ENCODE measurements at places on chromosomes 6 and 20.

- DNase-seq: no peak
These were observed 8.0 kb downstream of the JAG1 start for GRCh38 chr20:10665791-10666190.

DNA sequence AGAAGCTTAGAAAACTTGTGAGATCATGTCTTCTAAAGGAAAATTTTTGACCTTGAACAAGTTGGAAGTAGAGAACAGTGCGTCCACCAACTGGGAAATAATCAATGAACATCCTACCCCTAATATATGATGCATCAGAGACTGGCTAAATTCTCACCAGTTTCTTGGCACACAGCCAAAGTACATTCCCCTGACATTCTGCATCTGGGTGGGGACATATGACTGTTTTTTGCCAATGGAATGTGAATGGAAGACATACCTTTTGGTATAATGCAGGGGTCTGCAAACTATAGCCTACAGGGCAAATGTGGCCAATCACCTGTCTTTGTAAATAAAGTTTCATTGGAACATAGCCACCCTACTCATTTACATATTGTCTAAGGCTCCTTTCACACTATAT is 84.7 kb downstream of the HAO1 start:
- no peak for DNase-seq

DNA sequence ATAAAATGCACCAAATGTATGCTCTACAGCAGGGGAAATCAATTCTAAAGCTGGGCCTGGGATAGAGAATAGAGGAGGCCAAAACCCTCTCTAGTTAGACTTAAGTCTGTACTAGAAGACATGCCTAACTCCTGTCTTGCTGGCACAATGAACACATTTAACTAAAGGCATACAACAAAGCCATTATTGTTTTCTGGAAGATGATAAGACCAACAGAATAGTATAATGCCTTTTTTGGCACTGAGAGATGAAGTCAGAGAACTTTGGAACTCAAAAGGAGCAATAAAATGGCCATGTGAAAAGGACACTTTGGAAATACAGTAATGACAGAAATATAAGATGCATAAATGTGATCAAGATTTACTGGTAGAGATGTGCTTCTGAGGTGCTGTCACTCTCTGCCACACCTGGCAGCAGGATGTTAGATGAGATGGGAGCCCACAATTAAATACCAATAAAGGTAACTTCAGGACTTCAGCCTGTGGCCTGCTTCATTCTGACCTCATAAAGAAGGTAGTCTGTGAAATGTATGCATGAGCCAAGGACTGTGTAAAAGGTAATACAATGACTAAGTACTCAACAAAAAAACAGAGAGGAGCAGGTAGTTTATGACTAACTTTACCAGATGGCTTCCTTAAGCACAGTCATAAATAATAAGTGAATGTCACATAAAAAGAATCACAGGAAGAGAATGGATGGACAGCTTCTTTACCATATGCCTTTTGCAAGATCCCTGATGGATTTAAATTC is 333.4 kb downstream of the BCKDHB start:
- no peak for DNase-seq

- DNase-seq: no peak
These were observed 49.4 kb downstream of the FUT9 start for GRCh38 chr6:96065213-96065612.

DNA sequence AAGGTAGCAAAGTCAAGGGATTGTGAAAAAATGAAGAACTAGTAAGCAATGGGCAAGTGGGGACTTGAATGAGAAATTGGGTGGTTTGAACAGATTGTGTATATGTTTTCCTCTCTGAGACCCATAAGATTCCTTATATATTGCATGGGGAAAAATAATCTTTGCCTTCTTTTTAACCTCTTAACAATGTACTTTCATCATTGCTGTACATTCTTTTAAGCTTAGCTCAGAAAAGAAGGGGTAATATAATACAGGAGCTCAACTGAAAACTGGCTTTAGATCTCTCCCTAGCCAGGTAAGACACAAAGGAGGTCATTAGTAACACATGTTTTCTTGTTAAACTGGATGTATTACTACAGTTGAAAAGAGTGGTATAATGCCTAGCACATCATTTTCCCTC is 287.2 kb downstream of the RNF144B start:
- no peak for DNase-seq

- DNase-seq: no peak
These were observed 406.1 kb upstream of the SOX4 start for GRCh38 chr6:21187485-21187884.

GRCh38 chr6:54053881-54054391 is 57.3 kb upstream of the MLIP start:
- DNase-seq: no peak

GRCh38 chr6:37100745-37101144 is 69.2 kb upstream of the PIM1 start:
- DNase-seq: no peak

GRCh38 chr6:34922177-34922663 is 33.2 kb downstream of the ANKS1A start:
- DNase-seq: no peak

- no peak for DNase-seq
These were observed 255.5 kb downstream of the ARHGAP18 start for GRCh38 chr6:129454488-129454887.

- no peak for DNase-seq
These were observed 225.4 kb downstream of the CDH4 start for GRCh38 chr20:61477451-61477861.

DNA sequence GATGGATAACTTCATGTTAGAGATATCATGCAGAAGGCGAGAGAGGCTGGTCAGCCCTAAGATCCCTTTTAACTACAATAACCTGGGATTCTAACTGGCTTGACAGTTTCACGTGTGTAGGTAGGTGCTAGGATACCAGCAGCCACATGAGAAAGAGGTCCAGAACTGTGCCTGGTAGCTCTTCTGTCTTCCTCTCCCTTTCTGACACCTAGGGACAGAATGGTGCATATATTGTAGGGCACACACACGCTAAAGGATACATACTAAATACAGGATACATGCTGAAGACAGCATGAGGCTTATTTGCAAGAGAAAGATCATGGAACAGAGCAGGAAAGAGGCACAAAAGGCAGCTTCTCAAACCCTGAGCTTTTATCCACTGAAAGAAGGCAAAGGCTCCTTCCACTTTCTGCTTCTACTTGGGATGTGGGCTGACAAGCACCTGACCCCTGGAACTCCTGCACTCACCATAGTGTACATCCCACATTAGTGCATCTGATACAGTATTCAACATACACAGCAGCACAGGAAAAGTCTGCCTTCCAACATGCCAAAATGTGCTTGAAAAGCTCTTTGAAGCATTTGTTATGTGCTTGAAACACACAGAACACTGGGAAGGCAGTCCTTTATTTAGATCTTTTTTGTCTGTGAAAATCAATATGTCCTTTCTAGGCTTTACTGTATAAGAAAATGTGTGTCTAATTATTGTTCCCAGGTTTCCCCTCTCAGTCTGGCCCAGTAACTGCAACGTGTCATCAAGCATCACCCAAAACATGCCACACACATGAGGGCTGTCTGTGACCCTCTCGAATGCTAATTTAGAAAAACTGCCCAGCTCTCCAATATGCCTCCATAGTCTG is 3.2 kb downstream of the SLC22A23 start:
- DNase-seq: no peak

GRCh38 chr6:160859822-160860221 is 131.7 kb upstream of the MAP3K4 start:
- DNase-seq: no peak

GRCh38 chr20:19730706-19731105 is 27.4 kb upstream of the RIN2 start:
- DNase-seq: no peak

GRCh38 chr20:7406671-7407070 is 533.6 kb downstream of the HAO1 start:
- no peak for DNase-seq

- no peak for DNase-seq
These were observed 56.7 kb downstream of the VEGFA start for GRCh38 chr6:43826730-43827129.

DNA sequence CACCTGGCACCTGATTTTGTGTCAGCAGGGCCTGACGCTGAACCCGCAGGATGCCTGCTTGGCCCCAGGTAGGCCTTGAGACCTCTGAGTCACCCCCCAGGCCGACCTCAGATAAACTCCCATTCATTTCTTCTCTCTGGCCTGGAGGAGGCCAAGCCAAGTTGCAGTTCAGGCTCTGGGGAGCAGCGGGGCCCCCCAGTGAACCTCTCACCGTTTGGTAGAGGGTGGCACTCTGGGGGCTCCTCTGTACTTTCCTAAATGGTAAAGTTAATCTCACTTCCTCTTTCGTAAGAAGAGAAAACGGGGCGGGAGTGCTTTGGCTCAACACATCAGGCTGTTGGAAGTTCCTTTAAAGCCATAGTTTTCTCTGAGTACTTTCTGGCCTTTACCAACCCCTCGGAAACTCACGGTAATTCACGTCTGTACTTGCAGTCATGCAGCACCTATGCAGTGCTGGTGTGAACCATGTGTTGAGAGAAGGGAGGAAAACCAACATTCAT is 2.8 kb downstream of the SIRPA start:
- no peak for DNase-seq

- DNase-seq: no peak
These were observed 208.5 kb upstream of the ASCC3 start for GRCh38 chr6:101089640-101090039.

DNA sequence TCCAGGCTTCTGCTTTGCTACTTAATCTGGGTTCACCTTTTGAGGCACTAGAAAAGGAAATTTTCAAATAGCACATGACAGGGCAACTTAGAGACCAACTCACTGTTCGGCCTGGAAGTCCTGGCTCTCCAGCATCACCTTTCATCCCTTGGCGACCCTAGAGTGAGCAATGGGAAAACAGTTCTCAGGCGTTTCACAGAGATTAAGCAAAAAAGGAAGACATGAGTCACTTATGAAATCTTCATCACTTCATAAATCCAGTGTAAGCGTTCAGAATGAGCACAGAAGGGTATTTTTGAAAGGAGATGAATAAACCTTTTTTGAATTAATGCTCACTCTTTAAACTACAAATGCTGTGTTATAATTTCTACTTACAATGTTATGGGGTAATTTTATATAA is 104.0 kb downstream of the COL12A1 start:
- DNase-seq: no peak

DNA sequence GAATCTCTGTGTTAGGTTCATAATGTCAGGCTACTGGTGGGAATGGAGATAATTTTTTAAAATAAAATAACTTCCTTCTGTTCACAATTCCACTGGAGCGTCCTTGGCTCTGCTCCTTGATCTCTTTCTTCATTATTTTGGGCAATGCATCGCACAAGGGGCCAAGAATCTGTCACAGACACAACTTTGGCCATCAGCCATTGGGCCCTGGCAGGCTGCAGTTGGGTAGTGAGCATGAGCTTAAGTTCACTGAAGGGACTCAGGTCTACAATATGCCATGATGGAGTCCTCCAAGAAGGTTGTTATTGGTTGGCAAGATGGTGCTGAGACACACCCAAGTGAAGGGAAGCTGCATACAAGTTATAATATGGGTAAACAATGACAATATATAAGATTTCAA is 40.0 kb downstream of the CYP39A1 start:
- no peak for DNase-seq

- DNase-seq: no peak
These were observed 21.7 kb downstream of the TMEM74B start for GRCh38 chr20:1163105-1163504.

DNA sequence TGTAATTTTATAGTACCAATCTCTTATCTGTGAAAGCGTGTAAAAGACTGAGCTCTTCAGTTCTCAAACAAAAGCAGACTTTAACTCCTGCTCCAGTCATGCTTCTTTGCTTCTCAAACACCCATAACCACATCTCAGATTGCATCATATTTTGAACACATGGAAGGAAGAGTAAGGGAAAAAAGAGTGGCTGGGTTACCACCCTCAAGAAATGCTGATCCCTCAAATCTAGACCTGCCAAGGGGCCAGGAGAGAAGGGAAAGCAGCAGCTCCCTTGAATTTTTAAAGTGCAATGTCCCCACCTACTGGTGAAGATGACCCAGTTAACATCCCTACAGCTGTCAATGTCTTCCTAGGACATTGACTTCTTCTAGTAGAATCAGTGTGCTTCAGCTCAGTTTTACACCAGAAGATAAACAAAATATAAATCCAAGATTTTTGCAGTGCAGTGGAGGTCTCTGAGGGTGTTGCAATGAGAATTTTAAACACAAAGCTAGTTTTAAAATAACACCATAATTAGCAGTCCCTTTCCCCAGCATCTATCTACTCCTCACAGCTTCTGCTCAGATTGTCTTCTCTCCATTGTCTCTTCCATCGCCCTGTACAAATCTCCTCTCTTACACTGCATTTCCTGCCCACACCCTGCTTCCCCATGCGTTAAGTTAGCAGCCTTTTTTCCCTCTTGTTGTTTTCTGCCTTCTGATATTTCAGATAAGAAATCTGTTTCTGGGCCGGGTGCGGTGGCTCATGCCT is 22.6 kb upstream of the HLA-DQB2 start:
- DNase-seq: no peak

- no peak for DNase-seq
These were observed 126.1 kb downstream of the TBX18 start for GRCh38 chr6:84638286-84638685.

GRCh38 chr6:112221561-112221960 is 32.8 kb downstream of the LAMA4 start:
- no peak for DNase-seq

GRCh38 chr6:89190741-89191140 is 26.4 kb downstream of the GABRR1 start:
- no peak for DNase-seq

DNA sequence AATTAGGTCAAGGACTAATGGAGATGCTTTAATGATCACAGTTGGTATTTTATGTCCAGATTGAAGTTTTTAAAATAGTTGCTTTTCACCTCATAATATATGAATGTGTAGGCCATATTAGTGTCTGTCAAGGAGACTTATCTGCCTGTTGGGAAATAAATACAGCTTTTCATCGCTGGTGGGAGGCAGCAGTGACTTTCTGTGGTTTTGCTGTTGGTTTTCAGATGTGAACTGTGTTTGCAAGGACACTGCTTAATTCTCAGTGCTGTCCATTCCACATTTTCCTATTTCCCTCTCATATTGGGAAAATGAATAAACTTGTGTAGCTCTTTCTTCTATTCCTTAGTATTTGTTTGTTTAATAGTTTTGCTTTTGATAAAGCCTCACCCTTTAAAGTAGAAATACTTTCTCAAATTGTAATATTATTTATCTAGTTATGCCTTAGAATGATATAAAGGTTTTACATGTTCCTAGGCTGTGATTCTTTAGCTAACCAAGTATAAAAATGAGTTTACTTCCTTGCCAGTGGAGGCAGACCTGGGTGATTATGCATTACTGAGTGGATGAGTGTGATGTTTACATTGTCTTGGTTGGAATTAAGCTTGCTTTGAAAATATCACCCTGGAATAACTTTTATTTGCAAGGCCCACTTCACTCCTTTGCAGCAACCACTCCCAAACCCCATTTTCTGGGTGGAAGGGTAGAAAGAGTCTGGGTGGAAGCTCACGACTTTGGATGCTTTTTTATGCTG is 3.3 kb downstream of the PLCB4 start:
- no peak for DNase-seq

GRCh38 chr20:6612606-6612923 is 154.9 kb upstream of the BMP2 start:
- DNase-seq: no peak

GRCh38 chr6:70797625-70798024 is 129.9 kb downstream of the SMAP1 start:
- no peak for DNase-seq

- no peak for DNase-seq
These were observed 16.8 kb downstream of the BCL2L1 start for GRCh38 chr20:31705598-31706597.

All from stimulated activated CD8-positive, alpha-beta memory T cell treated with anti-CD3 and anti-CD28 coated beads, Interleukin-4, amount 100 ng/mL, for 24 hours (primary cell).